Frontal cortex (tissue), 4 donors: ENCODE measurements at places on chromosomes 4 and X. TPM values are rescaled to one million over a fixed set of nuclear protein-coding genes. Genes with fewer than 3 reads are reported as not detected.

GRCh38 chr4:96352051-96352517, 512.2 kb downstream of the PDHA2 start:
- DNase-seq = no peak

The BMP3 gene
- 5.7 TPM for total RNA-seq

DNA sequence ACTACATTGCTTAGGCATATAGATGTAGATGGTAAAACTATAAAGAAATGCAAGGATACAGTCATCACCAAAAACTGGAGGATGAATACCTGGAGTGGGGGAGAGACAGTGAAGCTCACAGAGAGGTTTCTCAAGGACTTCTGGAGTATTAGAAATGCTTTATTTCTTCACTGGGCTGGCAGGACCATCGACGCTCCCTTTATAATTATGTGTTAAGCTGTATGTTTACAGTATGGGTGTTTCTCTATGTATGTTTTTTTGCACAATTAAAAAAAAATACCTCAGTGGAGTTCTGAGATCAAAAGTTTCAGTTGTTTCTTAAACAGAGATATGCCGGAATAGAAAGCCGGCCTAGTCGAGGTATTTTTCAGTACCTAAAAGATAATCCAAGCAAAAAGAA, 201.3 kb downstream of the NSUN7 start:
- DNase-seq = no peak

- no peak for DNase-seq
These were observed 49.7 kb downstream of the XIAP start for GRCh38 chrX:123909523-123909922.

- DNase-seq = no peak
These were observed 139.3 kb downstream of the PDE5A start for GRCh38 chr4:119489305-119489704.

The CT83 gene
- not detected for total RNA-seq

DNA sequence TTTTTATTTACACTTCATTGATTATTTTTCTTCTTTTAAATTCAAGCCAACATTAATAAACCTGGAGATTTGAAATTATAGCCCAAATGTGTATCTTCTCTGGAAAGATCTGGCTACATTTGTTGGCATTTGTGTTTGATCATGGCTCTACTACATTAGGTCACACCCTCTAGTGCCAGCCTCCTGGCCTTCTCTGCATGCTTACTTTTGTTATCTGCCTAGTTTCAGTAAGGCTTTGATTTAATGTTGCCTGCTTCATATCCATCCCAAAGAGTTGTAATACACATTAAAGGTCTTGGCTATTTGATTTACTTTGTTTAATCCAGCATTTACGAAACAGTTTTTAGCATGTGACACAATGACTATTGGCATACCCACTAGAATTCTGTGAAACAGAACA, 224.5 kb downstream of the TRAM1L1 start:
- DNase-seq = no peak

DNA sequence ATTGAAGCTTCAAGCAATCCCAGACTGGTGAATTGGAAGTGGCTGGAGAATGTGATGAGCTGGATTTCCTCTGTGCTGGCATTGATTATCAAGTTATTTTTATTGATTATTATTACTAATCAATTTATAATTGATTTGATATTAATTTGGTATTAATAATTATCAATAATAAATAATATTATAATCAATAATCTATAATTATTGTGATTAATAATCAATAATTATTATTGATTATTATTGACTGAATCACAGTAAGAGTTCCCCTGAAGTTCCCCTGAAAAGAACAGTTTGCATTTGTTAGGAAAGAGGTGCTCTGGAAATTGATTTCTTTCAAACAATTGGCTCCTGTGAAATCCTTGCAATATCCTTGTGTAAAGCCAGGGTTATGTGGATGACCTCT, 7.5 kb upstream of the FAM9A start:
- no peak for DNase-seq

DNA sequence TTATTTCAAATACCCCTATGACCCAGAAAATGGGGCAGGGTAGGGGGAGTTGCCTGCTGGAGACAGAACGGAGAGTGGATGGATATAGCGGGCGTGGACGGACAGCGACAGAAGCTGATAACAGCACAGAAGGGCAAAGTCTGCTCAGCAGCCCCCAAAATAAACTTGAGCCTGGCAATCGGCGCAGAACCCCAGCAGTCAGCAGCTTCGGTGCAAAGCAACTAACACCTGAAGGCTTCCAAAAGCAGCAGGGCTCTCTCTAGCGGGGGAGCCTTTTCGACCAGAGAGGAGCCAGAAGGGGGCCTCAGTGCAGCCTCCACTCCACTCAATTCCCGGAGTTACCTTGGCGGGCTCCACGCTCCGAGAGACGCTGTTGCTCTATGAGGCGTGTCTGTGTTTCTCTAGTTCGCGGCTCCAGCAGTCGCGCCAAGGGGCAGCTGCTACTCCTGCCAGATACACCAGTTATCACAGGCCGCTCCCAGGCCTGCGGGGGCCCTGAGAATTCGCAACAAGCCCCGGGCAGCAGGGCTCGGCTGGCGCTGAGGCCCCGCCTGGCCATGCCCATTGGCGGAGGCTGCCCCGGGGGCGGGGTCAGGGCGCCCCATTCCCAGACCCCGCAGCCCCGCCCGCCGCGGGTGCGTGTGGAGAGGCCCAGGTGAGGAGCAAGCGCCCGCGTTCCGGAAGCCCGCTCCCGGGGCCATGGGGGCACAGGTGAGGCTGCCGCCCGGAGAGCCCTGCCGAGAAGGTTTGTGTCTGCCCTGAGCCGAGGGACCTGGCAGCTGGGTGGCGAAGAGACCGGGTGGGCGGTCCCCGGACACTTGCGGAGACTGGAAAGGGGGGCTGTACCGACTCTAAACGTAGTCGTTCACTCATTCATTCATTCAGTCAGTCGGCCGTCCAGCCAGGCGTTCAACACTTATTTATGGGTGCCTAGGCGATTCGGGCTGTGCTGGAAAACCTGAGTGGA, at the start of the genes CNGA1 and NIPAL1:
Gene CNGA1 (minus strand): TSS at position 541 of the 967 bp plus-strand sequence. CDS start 63,992 bp downstream, outside the sequence.
Gene NIPAL1 (plus strand): TSS at position 632 of the 967 bp plus-strand sequence. CDS start 68 bp downstream, at position 700.
- peak; percentile 76 for DNase-seq

The ESX1 gene
- not detected for total RNA-seq

DNA sequence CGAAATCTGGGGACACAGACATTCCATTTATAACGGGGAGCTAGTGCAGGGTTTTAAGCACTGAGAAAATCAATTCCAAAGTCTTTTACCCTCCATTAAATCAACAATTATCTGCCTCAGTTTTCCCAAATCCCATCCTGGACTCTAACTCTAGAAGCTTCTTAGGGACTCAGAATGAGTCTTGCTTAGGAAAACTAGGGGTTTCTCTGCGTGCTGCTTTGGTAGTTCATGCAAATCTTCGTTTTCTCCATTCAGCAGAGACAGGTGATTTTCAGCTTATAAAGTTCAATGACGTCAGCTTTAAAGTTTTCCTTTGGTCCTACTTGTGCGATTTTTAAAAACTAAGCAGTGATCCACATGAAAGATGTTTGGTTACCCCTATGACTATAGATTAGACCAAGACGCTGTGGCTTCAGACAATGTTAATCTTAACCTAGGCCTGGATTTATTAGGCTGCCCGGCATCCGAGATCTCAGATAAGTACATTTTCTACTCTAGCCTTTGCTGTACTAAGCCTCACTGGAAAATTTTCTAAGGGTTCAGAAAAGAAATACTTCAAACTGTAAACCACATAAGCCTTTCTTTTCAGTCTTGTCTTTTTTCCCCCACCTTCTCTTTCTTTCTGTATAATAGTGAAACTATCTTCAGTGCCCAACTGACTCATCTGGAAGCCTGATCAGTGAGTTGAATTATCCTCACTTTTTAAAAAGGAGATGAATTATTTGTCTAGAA, 121.4 kb upstream of the GATB start:
- no peak for DNase-seq

- DNase-seq = peak; percentile 8
These were observed 1673.4 kb upstream of the PCDH7 start for GRCh38 chr4:29046781-29047180.

The MAOA gene
- 13.5 TPM for total RNA-seq

DNA sequence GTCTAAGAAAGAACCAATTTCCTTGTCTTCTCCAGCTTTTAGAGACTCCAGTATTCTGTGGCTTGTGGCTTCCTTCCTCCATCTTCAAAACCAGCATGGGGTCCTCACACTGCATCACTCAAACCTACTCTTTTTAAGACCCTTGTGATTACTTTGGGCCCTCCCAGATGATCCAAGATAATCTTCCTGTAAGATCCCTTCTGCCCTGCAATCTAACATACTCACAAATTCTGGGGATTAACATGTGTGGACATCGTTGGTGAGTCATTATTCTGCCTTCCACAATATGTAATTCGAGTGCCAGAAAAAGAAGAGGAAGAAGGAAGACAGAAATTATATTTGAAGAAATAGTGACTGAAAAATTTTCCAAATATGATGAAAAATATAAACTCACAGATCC, 47.9 kb downstream of the BEND4 start:
- no peak for DNase-seq

- DNase-seq = no peak
These were observed 25.1 kb upstream of the CLDN34 start for GRCh38 chrX:9942086-9942485.

GRCh38 chrX:42978655-42979379, 200.9 kb upstream of the PPP1R2C start:
- DNase-seq = no peak

GRCh38 chrX:139734996-139735395, 27.0 kb upstream of the MCF2 start:
- no peak for DNase-seq

GRCh38 chr4:12615822-12616221, 868.3 kb downstream of the RAB28 start:
- DNase-seq = no peak

DNA sequence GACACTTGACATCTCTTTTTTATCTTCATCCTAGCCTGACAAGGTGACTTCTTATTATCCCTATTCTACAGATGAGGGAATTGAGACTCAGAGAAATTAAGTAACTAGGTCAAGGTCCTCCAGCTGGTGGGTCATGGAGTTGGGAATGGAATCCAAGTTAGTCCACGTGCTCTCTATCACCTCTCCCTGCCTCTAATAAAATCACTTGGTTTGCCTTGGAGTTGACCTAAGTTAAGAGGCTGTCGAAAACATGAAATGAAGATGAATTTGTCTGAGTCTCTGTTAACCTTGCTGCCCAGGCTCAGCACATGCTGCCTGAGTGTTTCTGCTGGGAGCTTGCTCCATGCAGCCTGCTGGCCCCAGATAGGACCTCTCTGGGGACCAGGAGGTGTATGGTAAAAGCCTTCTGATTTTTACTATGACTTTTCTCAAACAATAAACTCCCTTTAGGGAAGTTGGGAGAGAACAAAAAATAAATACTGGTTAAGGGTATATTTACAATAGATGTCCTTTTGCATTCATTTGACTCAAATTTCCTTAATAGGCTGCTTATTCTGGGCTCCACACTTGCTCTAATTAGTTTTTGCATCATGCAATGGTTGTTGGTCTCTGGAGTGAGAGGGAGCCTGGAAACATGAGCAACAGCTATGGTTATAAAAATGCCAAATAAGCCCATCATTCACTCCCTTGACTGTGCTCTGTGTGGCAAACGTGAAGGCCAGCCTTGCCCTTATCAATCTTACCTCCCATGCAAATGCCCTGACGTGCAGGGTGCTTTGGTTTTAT, 61.6 kb upstream of the DHX15 start:
- DNase-seq = no peak

DNA sequence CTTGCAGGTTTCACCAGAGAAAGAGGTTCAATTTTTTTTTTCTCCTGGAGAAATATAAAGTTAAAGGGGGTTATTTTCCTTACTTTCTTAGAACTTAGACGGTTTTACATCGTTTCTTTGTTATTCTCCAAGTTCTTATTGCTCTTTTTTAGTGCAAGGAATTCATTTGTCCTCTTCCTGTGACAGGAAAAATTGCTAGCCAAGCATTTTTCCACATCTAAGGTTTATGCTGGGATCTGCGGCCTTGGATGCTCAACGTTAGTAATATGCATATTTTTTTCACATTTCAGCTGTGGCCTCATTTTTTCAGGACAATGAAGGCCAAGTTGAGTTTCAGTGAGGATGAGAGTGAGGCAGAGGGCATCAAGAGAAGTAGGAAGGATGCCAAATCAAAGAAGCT, 948.9 kb downstream of the PCDH19 start:
- no peak for DNase-seq

GRCh38 chrX:123859409-123859845, 426 bp upstream of the XIAP start:
- peak; percentile 72 for DNase-seq

- no peak for DNase-seq
These were observed 8.4 kb upstream of the PRDM8 start for GRCh38 chr4:80188801-80189458.

DNA sequence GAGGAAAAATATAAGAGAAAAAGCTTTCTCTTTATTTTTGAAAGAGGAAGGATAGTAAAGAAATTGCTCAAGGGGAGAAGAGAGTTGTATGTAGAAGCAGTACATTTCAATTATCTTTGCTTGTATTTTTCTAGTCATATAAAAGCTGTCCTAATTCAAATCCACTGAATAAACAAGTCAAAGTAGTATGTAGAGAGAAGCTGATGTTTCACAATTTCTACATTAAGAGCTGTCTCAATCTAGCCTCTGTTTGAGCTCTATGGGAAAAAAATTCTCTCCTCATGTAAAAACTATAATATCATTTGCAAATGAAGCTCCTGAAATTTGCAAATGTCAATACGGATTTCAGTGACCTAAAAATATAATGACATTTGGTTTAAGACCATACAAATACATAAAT, 52.6 kb downstream of the CHM start:
- DNase-seq = no peak

GRCh38 chrX:111164728-111165127, 68.7 kb downstream of the PAK3 start:
- DNase-seq = no peak

The P2RY4 gene
- not detected for total RNA-seq

GRCh38 chr4:54954656-54955388, 170.6 kb downstream of the KDR start:
- no peak for DNase-seq

The PPARGC1A gene
- 4.5 TPM for total RNA-seq

GRCh38 chr4:6201580-6202091, 1.3 kb upstream of the JAKMIP1 start:
- DNase-seq = no peak

GRCh38 chrX:41240509-41240908, 93.5 kb upstream of the DDX3X start:
- no peak for DNase-seq

GRCh38 chr4:119615068-119615719, 13.4 kb downstream of the PDE5A start:
- no peak for DNase-seq

DNA sequence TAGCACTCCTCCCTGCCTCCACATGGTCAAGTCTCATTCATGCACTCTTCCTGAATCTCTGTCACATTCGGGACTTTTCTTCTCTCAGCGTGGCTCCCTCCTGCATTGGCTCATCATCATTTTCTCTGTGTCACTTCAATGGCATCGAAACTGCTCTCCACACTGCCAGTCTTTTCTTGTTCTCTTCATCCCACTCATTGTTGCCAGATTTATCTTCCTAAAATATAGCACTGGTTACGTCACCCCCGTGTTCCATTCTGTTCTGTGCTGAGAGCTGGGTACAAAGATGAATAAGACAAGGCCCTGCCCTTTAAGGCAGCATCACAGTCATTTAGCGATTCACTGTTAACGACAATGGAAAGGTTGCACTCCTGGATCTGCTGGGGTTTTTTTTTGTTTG, 174.4 kb upstream of the TBC1D9 start:
- no peak for DNase-seq

- no peak for DNase-seq
These were observed 34.7 kb downstream of the P2RY8 start for GRCh38 chrX:1502241-1502640.

The PPBP gene
- 4.1 TPM for total RNA-seq

- DNase-seq = no peak
These were observed 847.8 kb upstream of the SLIT2 start for GRCh38 chr4:19403786-19404370.

The GLRA3 gene
- 6.1 TPM for total RNA-seq

- DNase-seq = no peak
These were observed 268.4 kb upstream of the MAGEB18 start for GRCh38 chrX:25869761-25870160.
